Stimulated activated CD4-positive, alpha-beta T cell treated with anti-CD3 and anti-CD28 coated beads, TNF-alpha, amount 100 ng/mL, for 24 hours (primary cell): ENCODE measurements at places on chromosomes 1 and 21.

DNA sequence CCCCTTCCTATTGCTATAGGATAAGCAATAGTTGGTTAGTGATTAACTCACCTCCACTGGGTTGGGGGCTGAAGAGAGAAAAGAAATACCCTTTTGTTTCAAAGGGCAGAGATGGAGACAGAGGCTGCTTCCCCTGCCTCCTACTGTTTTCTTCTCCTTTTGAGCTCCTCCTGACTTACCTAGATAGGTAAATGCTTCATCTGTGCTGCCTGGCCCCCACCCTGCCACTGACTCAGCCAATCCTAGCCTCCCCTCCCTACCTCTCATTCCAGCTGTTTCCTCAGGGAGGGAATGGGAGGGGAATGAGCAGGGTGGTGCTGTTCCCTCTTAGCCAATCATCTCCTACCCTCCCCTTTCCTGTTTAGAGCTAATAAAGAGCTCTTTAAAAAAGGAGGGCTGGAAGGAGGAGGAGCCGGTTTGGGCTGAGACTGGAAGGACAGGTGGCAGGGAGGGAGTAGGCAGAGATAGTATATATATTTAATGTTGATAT is at the start of gene C1orf116:
C1orf116 (minus strand) TSS at position 229 of the 490 bp plus-strand sequence. CDS start 5,158 bp downstream, outside the sequence.
- DNase-seq = no peak

DNA sequence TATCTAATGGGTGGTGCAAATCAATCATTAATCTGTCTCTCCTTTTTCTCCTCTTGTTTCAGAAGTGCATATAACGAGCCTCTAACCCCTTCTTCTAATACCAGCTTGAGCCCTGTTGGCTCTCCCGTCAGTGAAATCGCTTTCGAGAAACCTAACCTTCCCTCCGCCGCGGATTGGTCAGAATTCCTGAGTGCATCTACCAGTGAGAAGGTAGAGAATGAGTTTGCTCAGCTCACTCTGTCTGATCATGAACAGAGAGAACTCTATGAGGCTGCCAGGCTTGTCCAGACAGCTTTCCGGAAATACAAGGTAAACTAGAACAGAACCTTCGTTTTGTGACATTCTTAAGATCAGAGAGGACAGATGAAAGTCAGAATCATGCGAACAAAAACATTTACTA is 25.3 kb upstream of the VAMP3 start:
- DNase-seq = no peak

- DNase-seq = no peak
Measured at GRCh38 chr1:25039229-25039628, 109.2 kb upstream of the RUNX3 start.

- no peak for DNase-seq
Measured at GRCh38 chr1:40861224-40862003, 749 bp downstream of the CITED4 start.

DNA sequence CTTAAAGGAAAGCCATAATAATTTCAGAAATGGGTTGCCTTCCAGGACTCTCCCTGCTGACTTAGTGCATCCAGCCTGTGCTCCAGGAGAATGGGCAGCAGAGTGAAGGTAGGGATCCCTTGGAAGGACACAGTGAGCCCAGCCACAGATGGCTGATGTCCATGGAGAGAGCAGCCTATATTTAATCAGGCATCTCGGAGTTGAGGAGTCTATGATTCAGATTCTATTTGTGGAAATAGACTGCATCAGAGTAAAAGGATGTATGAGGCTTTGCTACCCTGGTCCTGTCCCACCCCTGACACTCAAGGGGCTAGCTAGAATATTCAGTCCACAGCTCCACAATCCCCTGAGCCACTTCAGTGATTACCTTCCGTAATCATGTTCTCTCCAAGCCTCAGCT is 43.8 kb upstream of the PBX1 start:
- DNase-seq = no peak

DNA sequence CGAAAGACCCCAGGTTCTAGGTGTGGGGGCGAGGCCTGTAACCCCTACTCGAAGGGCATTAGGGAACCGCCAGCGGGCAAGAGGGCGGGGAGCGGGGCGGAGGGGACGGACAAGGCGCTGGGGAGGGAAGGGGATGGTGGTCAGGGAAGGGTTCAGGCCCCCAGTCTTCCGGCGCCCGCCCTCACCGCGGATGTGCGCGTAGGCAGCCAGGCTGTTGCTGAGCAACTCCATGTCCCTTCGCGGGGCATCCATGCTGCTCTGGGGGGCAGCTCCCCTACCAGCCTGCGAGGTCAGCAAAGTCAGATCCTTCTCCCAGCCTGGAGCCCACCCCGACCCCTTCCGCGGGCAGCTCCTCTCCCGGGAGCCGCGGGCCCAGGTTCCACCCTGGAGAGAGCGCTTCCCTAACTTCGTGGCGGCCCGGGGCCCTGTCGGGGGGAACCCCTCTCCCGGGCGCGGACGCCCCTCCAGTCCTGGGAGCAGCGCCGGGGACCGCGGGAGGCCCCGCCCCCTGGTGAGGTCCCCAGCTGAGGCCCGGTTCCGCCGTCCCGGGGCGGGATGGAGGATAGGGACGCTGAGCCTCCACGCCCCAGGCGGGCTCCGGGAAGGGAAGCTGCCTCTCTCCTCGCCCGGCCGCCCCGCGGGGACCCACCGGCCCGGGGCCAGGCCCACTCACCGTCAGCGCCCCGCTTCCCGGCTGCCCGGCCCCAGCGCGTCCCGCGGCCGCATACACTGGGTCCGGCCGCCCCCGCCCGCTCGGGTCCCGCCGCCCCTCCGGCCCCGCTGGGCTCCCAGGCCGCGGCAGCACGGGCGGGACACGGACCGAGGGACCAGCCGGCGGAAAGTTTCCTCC is 434 bp downstream of the EVA1B start:
- no peak for DNase-seq

DNA sequence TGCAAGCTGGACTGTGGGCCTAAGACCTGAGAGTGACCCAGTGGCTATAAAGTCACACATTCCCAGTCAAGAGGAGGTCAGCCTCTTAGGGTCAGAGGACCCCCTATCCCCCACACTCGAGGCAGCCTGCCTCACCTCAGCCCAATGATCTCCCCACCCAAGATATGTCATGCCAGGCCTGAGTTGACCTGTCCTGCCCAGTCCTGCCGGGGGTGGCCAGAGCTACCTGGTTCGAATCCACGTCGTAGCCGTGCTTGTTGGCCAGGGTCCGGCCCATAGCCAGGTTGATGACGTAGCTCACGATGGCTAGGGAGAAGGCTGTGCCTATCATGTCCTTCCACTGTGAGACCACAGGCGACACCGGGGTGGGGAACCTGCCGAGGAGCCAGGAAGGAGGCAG is 15.6 kb downstream of the SLC26A9 start:
- no peak for DNase-seq

GRCh38 chr1:159955456-159955855 is 1.4 kb upstream of the SLAMF9 start:
- DNase-seq = no peak

DNA sequence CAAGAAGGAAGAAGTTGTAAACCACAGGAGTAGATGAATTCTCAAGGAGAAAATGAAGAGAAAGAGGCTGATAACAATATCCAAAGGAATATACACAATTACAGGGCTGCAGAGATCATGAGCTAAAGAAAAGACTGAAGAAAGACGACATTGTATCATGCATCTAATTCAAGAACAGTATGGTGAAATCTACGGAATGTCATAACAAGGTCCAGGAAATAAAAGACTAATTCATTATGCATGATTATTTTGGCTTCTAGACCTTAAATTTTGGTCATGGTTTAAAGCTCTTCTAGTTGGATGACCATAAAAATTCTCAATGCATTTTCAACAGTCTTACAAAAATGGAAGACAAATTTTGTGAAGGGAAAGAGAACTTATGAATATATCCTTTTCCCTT is 71.7 kb downstream of the SH3GLB1 start:
- DNase-seq = no peak

- no peak for DNase-seq
Measured at GRCh38 chr1:224774378-224774777, 155.1 kb upstream of the DNAH14 start.

- DNase-seq = no peak
Measured at GRCh38 chr1:151832318-151832980, 847 bp upstream of the RORC start.

GRCh38 chr1:176157995-176158394 is 49.1 kb downstream of the COP1 start:
- no peak for DNase-seq

- DNase-seq = no peak
Measured at GRCh38 chr1:155064111-155064831, 731 bp downstream of the EFNA4 start.

DNA sequence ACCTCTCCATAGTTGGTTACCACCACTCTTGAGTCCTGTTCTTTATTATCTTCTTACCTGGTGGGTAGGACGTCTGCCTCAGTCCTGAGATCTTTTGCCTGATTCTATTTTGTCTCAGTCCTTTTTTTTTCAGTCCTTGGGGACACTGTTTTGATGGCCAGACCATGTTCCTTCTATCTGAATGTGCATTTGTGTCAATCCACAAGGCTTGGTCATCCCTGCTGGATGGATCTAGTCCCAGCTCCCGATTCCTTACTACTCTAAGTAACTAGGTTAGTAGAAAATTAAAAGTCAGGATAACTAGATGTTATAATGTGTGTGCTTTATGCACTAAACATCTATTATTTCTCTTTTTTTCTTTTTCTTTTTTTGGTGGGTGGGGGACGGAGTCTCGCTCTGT is 28.1 kb upstream of the AK4 start:
- no peak for DNase-seq

DNA sequence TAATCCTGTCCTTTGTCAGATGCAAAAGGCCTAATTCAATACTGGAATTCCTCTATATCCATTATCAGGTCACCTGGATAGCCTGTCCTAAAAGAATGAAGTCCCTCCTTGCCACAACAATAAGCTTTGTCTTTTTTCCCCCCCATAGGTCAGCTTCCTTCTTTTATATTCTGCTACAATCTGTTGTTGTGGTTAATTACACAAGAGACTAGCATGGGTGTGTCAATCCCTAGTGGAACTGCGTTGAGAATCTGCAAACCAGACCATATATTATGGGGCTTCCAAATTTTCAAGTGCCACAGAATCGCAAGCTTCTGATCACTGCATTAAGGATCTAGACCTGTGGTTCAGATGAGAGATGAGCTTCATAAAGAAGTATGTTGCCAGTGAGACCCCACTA is 349.6 kb downstream of the SMYD3 start:
- no peak for DNase-seq

- DNase-seq = no peak
Measured at GRCh38 chr1:81068726-81069125, 732.0 kb upstream of the ADGRL2 start.

DNA sequence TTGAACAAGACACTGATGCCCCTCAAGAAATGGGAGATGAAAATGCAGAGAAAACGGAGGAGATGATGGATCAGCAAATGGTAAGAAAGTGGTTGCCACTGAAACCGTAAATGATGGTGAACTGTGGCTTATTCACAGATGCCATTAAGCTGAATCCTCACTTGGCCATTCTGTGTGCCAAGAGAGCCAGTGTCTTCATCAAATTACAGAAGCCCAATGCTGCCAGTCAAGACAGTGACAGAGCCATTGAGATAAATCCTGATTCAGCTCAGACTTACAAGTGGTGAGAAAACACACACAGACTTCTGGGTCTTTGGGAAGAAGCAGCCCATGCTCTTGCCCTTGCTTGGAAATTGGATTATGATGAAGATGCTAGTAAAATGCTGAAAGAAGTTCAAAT is 52.5 kb downstream of the NBPF6 start:
- no peak for DNase-seq

- no peak for DNase-seq
Measured at GRCh38 chr1:32729254-32730046, 26.9 kb upstream of the SYNC start.

DNA sequence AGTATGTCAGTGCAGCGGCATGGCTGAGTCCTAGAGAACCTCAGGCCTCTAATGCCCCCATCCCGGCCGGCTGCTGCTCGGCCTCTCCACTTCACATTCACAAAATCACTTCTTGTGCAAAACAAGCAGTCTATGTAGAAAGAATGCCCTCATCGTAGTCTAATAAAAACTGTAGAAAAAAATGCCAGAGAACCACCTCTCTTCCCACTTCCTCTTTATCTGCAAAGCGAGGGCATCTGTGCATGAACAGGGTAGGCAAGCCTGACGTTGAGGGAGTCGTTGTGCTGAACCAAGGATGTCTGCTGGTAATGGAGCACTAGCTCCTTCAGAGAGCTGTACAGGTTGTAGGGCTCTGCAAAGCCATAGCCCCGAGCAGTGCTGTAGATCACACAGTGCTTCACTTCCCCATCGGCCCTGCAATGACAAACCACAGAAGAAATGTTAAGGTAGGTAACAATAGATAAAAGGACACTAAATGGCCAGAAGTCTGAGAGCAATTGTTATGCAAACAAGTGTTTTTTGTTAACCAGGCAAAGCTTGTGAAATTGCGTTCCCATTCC is 88.9 kb downstream of the PIK3R3 start:
- DNase-seq = no peak

GRCh38 chr1:33009561-33009960 is 27.1 kb downstream of the AK2 start:
- no peak for DNase-seq

DNA sequence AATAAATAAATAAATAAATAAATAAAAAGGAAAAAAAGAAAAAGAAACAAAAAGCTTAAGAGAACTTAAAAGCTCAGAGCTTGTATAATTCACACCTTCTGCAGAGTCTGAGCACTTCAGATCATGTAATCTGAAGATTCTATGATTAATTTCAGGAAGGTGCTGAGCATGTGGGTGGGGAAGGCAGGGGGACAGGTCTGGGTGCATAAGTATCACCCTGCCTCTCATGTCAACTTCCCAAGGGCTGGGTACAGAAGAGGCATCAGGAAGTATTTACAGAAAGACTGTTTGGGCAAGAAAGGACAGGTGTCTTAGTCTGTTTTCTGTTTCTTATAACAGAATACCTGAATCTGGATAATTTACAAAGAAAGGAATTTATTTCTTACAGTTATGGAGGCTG is 20.4 kb upstream of the PADI2 start:
- DNase-seq = no peak

GRCh38 chr21:33332143-33332542 is 7.4 kb downstream of the IFNAR1 start:
- no peak for DNase-seq

GRCh38 chr21:37751268-37751975 is 164.8 kb downstream of the KCNJ6 start:
- DNase-seq = no peak

- no peak for DNase-seq
Measured at GRCh38 chr1:157653494-157653873, 47.1 kb downstream of the FCRL3 start.

- DNase-seq = no peak
Measured at GRCh38 chr1:162710345-162710744, 78.1 kb downstream of the DDR2 start.

GRCh38 chr1:84758968-84759491 is 68.8 kb upstream of the SSX2IP start:
- peak; percentile 26 for DNase-seq

GRCh38 chr21:32930673-32931072 is 95.1 kb upstream of the OLIG2 start:
- no peak for DNase-seq

DNA sequence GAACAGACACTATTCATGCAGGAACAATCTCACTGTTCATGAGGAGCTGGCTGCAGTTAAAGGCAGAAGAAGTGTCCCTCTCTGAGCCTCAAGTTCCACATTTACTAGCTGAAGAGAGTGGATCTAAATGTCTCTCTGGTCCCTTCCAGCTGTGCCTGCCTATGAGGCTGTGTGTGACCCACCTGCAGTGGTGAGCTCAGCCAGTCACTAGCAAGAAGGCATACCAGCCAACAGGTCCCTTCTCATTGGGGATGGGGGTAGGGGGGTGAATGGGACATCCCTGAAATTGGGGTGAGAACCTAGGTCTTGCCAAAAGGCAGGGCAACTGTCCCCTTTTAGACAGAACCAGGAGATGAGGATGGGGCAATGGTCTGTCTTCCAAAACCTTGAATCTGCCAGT is 13.6 kb downstream of the RD3 start:
- DNase-seq = no peak

GRCh38 chr1:22420455-22421053 is 31.1 kb upstream of the ZBTB40 start:
- DNase-seq = no peak
